Dorsolateral prefrontal cortex (tissue), 122 donors: ENCODE measurements at places on chromosomes 6 and 20.

DNA sequence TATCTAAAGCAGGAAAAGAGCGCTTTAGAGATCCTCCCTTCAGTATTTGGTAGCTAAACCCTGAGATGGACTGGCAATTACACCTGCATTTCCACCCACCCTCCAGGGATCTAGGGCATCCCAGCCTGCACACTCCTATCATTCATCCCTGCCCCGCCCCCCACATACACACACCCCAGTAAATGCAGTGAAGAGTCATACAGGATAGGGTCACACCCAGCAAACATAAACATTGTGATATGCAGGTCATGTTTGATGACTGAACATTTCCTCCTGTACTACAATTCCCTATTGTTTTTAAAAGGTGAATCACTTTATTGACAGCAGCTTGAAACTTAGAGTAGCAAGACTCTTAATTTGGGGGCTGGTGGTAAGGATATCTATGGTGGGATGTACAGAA lies 112.9 kb downstream of the FOXO3 start:
- DNase-seq = no peak

DNA sequence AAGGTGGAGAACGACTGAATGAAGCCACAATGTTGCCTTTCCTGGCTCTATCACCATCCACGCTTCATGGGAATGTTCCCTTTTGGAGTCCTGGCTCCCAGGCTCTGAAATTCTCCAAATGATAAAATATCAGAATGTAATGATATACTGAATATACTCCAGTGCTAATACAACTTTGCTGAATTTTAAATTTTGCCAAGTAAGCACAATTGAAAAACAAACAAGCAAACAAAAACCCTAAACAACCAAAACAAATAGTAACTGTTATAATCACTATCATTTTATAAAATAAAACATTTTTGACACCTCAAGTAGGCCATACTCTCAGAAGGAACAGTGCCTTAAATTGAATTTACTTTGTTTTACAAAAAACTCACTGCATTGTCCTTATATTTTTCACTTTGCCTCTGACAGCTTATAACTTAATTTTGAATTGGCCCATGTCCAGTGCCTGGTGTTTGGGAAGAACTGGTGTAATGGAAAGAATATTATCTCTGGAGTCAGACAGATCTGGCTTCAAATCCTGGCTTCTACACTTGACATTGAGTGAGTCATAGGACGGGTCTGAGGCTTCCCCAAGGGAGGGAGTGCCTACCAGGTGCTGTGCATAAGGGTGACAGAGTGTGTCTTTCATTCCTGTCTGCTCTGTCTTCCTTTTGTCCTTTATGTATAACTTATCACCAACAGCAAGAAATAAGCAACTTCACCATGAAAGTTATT lies 698.3 kb downstream of the EPM2A start:
- DNase-seq = no peak

GRCh38 chr6:113591896-113592827 lies 265.0 kb upstream of the MARCKS start:
- DNase-seq = no peak

DNA sequence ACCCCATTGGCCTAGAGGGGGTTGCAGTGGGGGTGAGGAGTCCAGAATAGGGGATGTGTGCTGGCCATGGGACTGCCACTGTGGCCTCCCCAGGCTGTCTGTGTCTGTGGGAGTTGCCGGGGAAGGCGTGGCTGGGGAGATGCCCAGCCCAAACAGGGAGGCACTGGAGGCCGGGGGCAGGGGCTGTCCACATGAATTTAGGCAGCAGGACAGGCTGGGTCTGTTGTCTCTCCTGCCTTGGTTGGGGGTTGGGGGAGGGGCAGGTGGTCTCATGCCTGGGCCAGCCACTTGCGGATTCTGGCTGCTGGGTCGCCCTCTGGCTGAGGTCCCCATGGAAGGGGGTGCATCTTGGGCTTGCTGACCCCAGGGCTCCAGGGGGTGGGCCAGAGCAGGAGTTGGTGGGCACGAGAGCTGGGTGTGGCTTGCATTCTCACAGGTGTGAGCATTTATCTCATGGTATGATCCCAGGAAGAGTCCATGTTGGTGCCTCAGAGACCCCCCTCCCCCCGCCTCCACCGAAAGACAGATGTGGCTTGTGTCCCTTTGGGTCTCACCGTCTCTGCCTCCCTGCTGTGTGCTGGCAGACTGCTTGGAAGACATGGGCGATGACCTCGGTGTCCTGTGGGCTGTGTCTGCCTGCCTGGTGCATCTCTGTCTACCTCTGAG lies 4.0 kb downstream of the SOX18 start:
- DNase-seq = no peak
